ENCODE measurements at places on chromosomes 7 and 10. TPM values are rescaled to one million over a fixed set of nuclear protein-coding genes. Genes with fewer than 3 reads are reported as not detected.

GRCh38 chr7:157922576-157922975, 585.8 kb downstream of the DNAJB6 start:
- no peak for DNase-seq

GRCh38 chr10:98394851-98395440, 20.0 kb downstream of the PYROXD2 start:
- no peak for DNase-seq

GRCh38 chr10:102451105-102451969, at the start of gene C10orf95:
Gene C10orf95, minus strand, starts transcription at chr10:102451543. Its CDS starts 450 bp downstream, at chr10:102451093.
- DNase-seq: no peak

The CALML3 gene
- not detected for total RNA-seq

The SEC61G gene
- total RNA-seq: 159 TPM

Measured in activated CD4-positive, alpha-beta memory T cell treated with anti-CD3 and anti-CD28 coated beads, Interleukin-2, amount 10 ng/mL, durations not matched to agents 7 days and 5 days (primary cell).